ENCODE measurements at places on chromosomes 12 and 14.

GRCh38 chr12:46087916-46088439, 97.6 kb upstream of the SCAF11 start:
- no peak for DNase-seq

- no peak for DNase-seq
Measured at GRCh38 chr14:95471476-95471875, 45.0 kb downstream of the SYNE3 start.

- no peak for DNase-seq
Measured at GRCh38 chr14:34233619-34234018, 228.4 kb downstream of the SPTSSA start.

GRCh38 chr12:110426406-110426805, 22.9 kb upstream of the ANAPC7 start:
- DNase-seq, result no peak

DNA sequence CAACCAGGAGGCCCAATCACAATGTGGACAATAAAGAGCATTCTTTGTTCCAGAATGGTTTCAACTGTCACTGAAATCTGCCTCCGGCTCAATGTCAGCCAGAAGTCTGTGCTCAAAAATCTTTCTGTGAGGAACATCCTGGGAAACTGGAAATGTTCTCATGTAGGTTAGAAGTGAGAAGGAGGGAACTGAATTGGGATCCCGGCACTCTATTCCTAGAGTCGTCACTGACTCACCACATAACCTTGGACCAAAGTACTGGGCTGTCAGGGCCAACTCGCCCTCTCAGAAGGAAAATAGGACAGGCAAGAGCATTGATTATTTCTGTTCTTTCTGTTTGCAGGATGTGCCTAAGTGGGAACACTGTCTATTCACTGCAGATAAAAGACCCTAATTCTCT, 57.6 kb downstream of the PRKAB1 start:
- DNase-seq, result no peak

- DNase-seq, result no peak
Measured at GRCh38 chr12:42084522-42084921, 60.2 kb downstream of the GXYLT1 start.

GRCh38 chr14:52329678-52330369, 15.7 kb downstream of the PTGER2 start:
- DNase-seq, result no peak

DNA sequence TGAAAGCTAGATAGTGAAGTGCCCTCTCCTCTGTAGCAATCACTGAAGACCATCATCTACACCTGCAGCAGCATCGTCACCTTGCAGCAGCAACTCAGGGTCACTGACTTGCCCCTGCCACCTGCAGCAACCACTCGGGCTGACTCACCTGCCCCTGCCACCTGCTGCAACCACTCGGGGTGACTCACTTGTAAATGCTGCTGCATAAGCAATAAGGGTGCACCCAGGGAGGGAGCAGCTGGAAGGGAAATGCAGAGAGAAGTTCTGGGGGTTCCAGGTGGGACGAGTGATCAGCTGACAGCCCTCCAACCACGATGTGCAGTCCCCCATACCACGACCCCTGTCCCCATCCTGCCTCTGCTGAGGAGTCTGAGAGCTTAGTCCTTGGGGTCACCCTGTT, 357.1 kb upstream of the SFSWAP start:
- no peak for DNase-seq

DNA sequence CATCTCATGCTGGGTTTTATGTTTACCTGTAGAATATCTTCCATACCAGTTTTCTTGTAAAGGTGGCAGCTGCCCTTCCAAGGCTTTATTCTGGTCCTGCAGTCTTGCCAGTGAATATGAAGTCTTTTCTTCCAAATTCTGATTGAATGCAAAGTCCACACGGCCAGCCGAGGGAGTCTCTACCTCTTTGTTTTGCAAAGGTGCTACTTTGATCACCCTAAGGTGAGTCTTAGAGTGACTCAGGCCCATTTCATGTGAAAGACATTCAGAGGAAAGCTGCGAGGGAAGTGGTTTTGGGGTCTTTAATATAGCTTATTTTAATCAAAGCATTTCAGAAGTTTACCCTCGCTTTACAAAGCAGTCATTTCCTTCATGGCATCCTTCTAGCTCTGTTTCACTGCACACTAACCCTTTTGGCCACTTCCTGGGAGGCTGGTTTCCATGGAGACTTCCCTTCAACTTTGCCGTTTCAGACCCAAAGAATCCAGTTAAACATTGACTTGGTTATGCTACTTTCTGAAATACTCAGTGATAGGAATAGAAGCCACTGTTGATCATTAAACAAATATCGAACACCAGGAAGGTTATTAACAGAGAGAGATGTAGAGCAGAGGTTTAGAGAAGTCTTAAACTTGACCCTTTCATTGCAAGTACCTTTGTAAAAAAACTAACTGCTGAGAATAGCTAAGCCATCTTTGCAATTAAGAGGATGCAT, at the start of gene CCDC198:
CCDC198 (minus strand) TSS at position 391 of the 715 bp plus-strand sequence; CDS start at position 249, 142 bp downstream.
- DNase-seq, result no peak

GRCh38 chr14:57085801-57086200, 182.9 kb downstream of the EXOC5 start:
- DNase-seq, result no peak

DNA sequence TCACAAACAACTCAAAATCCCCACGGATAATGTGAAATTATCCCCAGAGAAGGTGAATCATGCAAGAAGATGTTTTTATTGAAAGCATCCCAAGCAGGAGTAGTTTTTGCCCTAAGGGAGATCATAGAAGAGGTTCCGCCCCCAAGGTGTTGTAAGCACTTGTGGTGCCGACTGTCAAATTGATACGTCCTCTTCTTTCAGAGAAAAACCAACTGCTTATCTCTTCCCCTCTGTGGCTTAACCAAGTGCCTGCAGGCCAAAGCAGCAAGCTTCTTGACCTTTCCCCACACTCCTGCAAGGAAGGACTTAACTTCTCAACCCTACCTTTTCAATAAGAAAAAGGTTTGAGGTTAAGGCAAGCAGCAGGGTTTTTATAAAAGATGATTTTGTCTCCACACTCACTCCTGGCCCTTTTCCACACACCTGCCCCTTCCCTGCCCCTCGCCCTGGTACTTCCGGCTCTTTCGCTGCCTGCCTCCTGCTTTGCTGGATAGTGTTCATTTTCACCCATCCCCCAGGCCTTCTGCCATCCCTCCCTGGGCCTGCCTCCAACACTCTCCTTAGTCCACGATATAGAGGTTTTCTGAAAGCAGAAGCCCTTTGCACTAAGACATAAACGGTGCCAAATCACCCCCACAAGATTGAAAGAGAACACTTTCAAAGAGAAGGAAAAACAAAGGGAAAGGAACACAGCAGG, 114.5 kb downstream of the EGLN3 start:
- no peak for DNase-seq

DNA sequence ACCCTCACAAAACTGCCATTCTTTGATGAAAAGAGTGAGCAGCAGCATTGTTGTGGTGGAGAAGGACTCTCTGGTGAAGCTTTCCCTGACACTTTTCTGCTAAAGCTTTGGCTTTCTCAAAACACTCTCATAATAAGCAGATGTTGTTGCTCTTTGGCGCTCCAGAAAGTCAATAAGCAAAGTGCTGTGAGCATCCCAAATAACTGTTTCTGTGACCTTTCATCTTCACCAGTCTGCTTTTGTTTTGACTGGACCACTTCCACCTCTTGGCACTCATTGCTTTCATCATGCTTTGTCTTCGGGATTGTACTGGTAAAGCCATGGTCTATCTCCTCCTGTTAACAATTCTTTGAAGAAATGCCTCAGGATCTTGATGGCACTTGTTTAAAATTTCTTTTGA, 424.7 kb upstream of the TMPO start:
- DNase-seq, result no peak

- peak; percentile 84 for DNase-seq
Measured at GRCh38 chr12:132153501-132154340, 9.5 kb downstream of the NOC4L start.

DNA sequence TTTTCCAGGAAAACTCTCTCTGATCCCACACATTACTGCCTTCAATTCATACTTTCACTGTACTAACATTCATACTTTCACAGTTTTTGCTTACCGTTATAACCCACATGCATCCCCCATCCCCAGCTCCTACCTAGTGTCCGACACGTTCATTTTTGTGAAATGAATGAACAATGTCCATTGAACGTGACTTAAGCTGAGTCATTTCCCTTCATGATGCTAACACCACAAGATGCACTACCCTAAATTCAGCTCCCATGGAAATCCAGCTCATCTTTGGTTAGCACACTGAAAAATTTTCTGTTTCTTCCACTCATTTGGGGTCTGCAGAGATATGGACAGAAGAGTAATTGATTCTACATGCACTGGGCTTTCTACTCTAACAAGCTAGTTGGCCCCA, 84.7 kb downstream of the GALNT4 start:
- DNase-seq, result no peak

DNA sequence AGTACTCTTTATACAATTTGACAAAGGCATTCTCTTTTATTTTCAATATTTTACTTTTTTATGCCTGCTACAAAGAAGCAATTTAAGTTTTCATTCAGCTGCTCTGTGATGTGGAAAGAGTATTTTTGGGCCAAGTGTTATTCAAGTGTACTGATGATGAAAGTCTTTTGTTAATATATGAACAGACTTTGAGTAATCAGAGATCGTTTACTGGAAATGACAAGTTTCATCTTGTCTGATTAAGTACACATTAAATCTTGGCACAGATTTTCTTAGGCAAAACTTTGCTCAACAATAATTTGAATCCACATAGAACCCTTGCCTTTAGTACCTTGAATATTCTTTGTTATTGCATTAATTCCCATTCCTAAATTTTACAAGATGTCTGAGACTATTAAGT, 13.3 kb upstream of the PZP start:
- DNase-seq, result no peak

DNA sequence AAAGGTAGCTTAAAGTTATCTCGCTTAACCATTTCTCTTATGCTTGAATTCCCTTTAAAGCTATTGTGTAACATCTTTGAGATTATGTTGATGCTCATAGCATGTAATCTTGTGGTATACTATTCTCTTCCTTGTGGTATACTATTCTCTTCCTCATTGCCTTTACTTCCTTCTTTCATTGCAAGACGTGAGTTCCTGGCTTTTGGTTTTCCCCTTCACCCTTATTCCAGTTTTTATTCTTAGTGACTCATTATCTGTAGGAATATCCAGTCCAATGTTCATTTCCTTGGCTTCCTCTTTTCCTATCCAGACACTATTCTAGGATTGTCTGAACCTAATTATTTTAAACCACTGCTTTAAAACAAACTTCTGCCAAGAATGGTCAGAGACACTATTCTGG, 564.0 kb downstream of the CCER1 start:
- no peak for DNase-seq

DNA sequence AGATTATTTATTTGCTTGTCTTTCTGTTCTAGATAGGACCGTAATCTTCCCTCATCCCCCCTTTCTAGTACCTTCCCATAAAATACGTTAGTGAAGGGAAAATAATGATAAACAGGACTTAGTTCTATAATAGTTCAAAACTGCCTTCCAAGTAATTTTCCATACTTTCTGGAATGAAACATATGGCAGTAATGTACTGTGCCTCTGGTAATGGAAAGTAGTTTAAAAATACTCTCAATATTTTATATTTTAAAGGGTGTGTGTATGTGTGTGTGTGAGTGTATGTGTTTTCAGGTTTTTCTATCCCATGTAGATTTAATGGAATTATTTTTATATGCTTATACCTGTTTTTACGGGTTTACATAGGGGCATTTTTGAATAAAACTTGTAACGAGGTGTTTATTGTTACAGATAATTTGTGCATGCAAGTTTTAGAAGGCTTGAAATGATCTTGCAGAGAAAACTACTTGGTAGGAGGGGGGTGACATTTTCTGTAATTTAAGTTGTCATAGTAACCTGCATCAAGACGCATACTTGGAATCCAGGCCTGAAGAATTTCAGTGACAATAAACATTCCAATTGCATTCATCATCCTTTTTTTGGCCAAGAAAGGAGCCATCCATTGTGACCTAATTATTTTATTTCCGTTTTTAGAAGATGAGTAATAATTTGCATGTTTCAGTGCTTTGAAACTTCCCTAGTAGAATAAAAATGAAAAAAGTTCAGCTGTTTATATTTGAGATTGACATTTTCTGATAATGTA, 38.9 kb downstream of the RASSF8 start:
- DNase-seq, result no peak

DNA sequence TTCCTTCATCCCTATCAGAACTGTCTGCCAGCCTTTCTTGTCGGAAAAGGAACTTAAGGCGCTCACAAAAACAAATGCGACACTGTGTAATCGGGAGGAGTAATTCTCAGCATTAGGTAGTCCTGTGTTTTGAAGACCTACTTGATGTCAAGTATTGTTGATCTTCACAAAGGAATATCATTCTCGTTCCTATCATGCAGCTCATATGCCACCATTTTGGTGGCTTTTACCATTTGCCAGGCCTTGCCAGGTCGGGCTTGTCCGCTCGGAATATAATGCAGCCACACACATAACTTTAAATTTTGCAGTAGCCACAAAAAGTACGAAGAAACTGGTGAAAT, 903 bp upstream of the PPP4R3A start:
- no peak for DNase-seq

DNA sequence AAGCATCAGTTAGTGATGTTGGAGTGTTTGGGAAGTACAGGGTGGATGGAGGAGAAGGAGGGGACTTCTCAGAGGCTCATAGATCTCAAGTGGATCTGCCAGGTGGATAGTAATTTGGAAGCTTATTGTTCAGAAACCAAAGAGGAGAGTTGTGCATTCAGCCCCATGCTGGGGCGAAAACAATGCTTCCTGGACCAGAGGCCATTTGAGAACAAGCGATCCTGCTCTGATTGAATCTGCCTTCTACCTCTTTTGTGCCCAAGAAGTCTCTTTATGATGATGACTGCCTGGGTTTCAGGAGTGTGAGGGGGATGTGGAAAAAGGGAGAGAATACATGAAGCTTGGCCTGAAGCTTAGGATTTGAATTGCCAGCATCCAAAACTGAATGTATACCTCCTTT, 110.8 kb upstream of the SRRM4 start:
- no peak for DNase-seq

DNA sequence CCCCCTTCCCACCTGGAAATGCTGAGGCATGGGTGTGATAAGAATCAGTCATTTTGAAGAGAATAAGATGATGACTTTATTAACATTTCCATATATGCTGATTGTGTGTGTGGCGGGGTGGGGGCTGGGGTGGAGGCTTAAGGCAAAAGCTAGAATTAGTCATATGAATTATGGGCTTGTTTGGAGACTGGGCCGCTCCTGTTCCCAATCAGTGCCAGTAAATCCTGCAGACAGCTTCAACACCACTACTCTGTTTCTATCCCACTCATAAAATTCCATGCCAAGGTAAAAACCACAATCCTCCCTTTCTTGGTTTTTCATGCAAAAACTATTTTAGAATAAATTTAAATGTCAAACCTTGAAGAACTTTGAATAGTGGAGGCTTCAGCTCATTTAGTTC, 29.9 kb upstream of the SLC38A2 start:
- DNase-seq, result no peak
